Psoas muscle (tissue), 8 donors: ENCODE measurements at places on chromosomes 2 and 18.

GRCh38 chr18:10231220-10231619 is 223.2 kb upstream of the APCDD1 start:
- DNase-seq: no peak

DNA sequence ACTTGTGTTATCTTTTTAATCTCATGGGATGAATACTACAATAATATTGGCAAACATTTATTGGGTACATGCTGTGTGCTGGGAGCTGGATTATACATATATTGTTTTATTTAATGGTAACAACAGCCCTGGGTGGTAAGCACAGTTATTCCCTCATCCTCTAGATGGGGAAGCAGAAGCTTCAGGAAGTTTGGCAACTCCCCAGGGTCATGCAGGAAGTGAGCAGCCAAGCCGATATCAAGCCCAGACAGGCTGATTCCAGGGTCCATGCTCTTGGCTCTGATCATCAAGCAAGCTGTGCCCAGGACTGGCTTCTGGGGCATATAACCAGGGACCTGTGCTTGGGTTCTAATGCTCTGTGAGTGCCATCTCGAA is 155.8 kb downstream of the ZNF516 start:
- DNase-seq: no peak

DNA sequence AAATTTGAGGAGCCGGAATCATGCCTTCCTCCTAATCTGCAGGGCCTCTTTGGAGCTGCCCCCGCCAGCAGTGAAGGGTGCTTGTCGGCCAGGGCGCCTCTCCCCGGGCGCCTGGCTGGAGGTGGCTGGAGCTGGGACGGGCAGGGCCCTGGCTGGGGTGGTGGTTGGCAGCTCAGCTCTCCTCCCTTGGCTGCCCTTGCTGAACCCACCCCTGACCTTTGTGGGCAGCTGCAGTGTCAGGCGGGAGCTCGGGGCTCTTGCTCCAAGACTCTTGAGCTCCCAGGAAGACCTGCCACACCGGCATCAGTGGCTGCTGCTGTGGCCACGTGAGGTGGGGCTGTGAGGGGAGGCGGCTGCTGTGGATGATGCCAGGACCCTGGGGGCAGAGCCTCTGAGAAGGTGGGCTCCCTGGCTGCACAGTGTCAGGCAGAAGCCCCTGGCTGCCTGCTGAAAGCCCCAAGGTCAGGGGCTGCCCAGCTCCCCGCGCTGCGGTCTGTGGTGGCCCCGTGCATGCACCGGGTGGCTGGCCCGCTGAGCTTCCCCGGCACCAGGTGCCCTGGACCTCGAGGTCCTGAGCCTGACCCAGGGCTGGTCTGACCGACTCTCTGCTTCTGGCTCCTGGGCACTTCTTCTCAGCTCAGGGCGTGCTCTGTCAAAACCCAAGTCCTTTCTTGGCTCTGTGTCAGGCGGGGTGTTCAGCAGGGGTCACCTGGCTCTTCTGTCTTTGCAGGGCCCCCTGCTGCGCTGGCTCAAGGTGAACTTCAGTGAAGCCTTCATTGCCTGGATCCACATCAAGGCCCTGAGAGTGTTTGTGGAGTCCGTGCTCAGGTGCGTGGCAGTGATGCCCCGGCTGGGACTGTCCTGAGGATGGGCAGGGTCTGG is 34.5 kb downstream of the PDIA6 start:
- DNase-seq: no peak

DNA sequence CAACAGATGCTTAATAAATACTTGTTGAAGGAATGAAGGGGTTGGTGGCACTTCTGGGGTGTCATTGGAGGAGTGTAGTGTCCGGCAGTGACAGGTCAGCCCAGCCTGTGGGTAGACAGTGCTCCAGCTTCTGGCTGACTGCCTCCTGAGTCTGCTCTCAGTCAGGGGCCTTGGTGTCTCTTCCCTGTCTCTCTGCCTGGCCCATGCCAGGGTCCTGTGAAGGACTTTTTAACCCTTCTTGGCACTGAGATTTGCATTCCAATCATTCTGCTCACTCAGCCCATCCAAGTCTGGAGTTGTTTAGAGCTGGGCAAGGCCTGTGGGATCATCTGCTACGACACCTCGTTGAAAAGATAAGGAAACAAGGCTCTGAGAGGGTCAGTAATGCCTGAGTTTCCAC is 1.4 kb upstream of the KCNK3 start:
- DNase-seq: no peak

- DNase-seq: no peak
Measured at GRCh38 chr2:119472749-119473148, 41.1 kb downstream of the TMEM37 start.

- no peak for DNase-seq
Measured at GRCh38 chr2:190582736-190583506, 48.4 kb upstream of the NEMP2 start.

- DNase-seq: no peak
Measured at GRCh38 chr2:238235331-238235732, 4.5 kb downstream of the HES6 start.

GRCh38 chr2:127146071-127146725 is 39.2 kb upstream of the BIN1 start:
- DNase-seq: no peak

- DNase-seq: no peak
Measured at GRCh38 chr2:4336864-4337263, 633.5 kb downstream of the DCDC2C start.

DNA sequence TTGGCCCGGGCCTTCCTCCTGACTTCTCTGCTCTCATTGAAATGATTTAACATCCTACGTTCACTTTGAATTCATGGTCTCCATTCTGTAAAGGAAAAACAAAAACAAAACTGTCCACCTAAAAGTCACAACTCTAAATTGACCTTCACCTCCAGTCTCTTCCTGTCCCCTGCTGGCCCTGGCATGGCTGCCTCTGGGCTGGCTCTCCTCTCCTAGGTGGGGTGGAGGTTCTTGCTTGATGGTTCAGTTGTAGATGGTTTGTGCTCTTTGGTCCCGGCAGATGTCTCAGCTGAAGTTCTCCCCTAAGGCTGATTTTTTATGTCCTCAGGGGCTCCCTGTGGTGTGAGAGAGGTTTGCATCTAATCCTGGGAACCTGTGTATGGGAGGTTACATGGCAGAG is 121.1 kb downstream of the ACKR3 start:
- no peak for DNase-seq

- DNase-seq: no peak
Measured at GRCh38 chr2:241967467-241968144, 98.1 kb downstream of the RTP5 start.

- no peak for DNase-seq
Measured at GRCh38 chr18:76996429-76996828, 136.2 kb downstream of the MBP start.

DNA sequence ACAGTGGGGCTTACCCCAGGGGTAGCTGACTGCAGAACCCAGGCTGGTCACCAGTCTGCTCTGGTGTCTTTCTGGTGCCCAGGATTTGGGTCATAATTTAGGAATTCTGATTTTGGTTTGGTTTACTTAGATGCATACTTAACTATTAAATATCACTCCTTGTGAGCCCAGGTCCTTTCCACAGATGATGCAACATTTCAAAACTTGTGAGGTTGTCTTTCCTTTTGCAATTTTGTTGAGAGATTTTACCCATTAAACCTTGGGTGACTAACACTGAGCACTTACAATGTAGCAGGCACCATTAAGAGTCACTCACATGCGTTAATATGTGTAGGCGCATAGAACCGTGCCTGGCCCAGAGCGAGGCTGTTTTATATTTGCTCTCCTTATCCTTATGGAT is 61.8 kb upstream of the RPL31 start:
- DNase-seq: no peak

DNA sequence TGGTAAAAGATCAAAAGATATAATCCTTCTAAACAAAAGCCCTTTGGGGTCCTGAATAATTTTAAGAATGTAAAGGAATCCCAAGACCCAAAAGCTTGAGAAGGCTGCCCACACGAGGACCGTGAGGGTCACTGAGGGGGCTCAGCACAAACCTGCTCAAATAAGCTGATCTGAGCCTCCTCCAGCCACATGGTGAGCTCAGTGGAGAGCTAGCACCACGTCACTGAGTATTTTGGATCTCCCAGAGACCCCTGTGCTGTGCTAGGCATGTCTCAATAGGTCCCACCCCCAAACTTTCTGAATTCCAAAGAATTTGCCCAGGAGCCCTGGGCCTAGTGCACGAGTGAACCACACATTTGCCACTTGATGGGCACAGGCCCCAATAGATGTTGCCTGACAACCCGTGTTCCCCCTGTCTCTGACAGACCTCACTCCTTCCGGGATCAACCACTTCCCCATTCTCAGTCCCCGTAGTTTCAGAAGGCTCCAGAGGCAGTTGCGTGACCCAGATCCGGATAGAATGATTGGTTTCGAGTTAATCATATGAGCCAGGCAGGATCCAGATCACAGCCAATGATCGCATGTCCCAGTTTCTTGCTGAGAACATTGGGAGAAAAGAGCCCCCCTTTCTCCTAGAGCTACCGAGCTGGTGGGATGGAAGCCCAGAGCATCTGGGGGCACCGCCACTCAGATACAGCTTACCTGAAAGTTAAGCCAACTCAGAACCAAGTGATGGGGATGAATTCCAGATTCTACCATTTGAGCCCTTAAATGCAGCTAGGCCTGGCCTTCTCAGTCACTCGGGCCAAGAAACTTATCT is 203.8 kb downstream of the TNS1 start:
- DNase-seq: no peak

GRCh38 chr2:205766779-205767359 is 84.6 kb downstream of the NRP2 start:
- peak; percentile 69 for DNase-seq

- DNase-seq: no peak
Measured at GRCh38 chr2:218395456-218395825, 4.2 kb upstream of the CTDSP1 start.

DNA sequence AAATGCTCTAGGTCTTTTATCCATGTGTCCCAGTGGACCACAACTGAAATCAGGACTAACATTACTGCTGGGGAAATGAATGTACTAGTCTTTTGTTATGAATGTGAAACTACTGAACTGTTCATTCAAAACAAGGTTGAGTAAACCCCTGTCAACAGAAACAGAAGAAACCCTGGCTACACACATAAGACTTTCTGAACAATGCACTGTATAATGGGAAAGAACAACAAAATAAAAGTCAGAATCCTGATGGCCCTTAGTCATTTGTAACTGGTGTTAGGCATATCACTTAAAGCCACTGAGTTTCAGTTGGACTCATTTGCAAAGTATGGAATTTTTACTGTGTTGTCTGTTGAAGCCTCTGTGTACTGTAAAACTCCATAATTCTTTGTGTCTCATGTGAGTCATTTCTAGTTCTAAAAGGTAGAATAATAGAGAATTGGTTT is 77.0 kb upstream of the UBXN4 start:
- DNase-seq: no peak

DNA sequence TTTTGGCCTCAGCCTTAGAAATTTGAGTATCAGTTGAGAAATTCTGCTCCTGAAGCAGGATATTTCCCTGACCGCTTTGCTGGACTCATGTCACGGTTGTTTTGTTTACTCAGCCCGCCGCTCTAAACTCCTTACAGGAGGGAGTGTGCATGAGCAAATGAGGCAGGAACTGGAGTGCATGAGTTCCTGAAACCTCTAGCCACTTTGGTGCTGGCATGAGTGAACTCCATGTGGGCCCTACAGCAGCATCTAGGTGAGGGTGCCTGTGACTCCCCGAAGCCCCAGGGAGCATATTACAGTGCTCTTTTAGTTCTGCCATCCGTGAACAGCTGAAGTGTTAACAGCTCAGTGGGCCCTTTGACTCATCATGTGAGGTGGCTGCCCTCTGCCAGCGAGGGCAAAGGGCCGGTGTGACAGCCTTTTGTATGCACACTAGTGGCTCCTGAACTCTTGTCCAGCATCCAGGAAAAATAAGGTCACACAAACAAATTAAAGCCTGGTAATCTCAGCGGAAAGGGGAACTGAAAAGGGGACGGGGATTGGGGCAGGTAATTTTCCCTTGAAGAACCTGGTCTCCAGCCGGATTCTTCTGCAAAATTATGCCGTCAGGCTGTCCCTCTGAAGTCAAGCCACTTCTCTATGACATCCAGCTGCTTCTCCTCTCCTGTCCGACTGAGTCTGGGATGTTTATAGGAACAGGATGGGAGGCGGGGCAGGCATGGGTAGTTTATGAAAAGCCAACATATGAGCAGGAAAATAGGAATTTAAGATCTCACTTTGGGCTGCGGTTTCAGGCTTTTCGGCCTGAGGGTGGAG is 1668.7 kb downstream of the SUCLG1 start:
- no peak for DNase-seq

- no peak for DNase-seq
Measured at GRCh38 chr2:104405623-104406022, 448.3 kb upstream of the POU3F3 start.

DNA sequence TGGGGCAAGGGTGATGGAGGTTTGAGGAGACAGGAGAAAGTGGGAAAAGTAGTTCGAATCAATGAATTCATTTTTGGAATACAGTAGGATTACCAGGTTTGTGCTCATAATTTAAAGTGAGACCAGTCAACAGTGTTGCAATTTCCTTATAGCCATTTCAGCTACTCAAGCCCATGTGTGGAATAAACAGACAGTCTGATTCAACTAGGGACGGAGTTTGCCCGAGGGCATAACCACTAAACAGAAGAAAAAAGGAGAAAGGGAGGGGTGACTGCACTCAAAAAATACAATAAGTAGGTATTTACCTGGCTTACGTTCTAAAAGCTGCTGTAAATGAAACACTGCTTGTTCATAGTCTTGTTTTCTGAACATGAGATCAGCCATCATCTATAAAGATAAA is 55.2 kb downstream of the TTC21B start:
- no peak for DNase-seq

DNA sequence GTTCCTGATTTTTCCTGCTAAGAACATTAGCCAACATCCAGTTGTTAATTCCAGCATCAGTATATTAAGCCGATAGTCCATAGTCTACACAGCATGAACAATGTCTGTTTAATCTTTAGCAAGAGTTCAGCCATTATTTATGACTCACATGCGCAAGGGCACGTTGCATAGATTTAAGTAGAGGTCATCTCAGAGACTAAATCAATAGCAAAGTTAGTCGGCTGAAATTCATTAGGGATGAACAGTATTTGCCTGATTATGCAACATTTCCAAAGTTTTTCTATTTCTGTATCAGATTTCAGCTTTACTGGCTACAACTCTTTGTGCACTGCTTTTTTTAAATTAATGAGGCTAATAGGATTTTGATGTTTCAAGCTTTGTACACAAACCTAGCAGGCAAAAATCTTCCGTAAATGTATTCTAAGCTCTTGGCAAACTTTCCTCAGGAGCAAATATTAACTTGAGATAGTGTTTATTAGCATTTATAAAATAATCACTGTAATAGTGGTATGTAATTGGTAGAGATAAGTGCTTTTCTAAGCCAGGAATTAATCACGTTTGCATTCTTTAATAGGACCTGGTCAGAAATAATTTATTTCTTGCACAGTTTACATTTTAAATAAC is 578.7 kb upstream of the ID2 start:
- no peak for DNase-seq
